ENCODE measurements at places on chromosomes 7 and 10. TPM values are rescaled to one million over a fixed set of nuclear protein-coding genes. Genes with fewer than 3 reads are reported as not detected.

FGFR2 gene
- not detected for total RNA-seq

ACSM6 gene
- not detected for total RNA-seq

ITPRID1 gene
- total RNA-seq, result not detected

GRCh38 chr7:82364048-82364447, 79.5 kb downstream of the CACNA2D1 start:
- DNase-seq, result no peak
- H3K27ac ChIP-seq, result no peak overlapping the region
- no peak overlapping the region for H3K4me3 ChIP-seq
- no peaks in the 10 kb centered on the region for H3K4me1 ChIP-seq
- H3K36me3 ChIP-seq, result no peaks in the 10 kb centered on the region
- H3K27me3 ChIP-seq, result no peaks in the 10 kb centered on the region

DNA sequence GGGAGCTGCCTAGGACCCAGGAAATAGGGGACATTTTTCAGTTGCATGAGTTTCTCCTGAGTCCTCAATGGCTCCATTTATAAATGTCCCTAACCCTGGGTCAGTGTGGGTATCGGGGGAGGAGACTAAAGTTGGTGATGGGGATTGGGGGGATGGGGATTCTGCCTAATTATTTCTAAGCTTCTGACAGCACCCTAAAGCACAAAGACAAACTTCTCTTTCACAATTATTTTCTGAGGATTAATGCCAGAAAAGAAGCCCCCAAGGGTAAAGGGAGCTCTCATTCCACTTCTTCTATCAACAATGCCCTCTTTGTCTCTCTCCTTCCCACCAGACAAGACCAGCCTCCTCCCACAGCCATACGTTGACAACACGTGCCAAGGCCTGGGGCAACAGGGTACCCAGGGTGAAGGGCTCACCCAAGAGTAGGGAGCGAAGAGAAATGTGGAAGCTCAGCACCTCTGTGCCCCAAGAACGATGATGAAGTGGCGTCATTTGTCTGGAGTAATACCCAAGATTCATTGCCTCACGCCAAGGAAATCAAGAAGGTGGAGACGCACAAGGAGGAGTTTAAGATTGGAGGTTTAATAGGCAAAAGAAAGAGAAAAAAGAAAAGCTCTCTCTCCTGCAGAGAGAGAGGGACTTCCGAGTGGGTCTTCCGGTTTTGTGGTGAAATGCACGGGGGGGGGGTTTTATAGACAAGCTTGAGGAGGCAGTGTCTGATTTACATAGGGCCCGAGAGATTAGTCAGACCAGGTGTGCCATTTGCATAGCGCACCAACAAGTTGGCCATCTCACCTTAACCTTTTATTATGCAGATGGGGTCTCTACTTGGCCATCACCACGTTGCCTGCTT, 14.4 kb upstream of the GJC3 start:
- H3K27ac ChIP-seq, result peak overlapping the region; percentile 41
- H3K36me3 ChIP-seq, result no peaks in the 10 kb centered on the region
- no peak for DNase-seq
- peaks cover 5% of the 10 kb centered on the region for H3K27me3 ChIP-seq
- peak overlapping the region; percentile 19 for H3K4me3 ChIP-seq
- H3K4me1 ChIP-seq, result peaks cover 8% of the 10 kb centered on the region

NEURL1 gene
- total RNA-seq, result 3.1 TPM

GHRHR gene
- not detected for total RNA-seq

GRCh38 chr10:90205340-90205739, 503.9 kb downstream of the KIF20B start:
- no peak overlapping the region for H3K27ac ChIP-seq
- H3K27me3 ChIP-seq, result no peaks in the 10 kb centered on the region
- no peak overlapping the region for H3K4me3 ChIP-seq
- DNase-seq, result no peak
- H3K36me3 ChIP-seq, result no peaks in the 10 kb centered on the region
- no peaks in the 10 kb centered on the region for H3K4me1 ChIP-seq

GRCh38 chr7:25006276-25006675, 26.3 kb upstream of the OSBPL3 start:
- no peaks in the 10 kb centered on the region for H3K27me3 ChIP-seq
- no peak overlapping the region for H3K4me3 ChIP-seq
- H3K27ac ChIP-seq, result no peak overlapping the region
- H3K4me1 ChIP-seq, result no peaks in the 10 kb centered on the region
- H3K36me3 ChIP-seq, result no peaks in the 10 kb centered on the region

BTAF1 gene
- total RNA-seq, result 58.6 TPM

- no peak overlapping the region for H3K27ac ChIP-seq
- peaks cover 18% of the 10 kb centered on the region for H3K27me3 ChIP-seq
- no peaks in the 10 kb centered on the region for H3K36me3 ChIP-seq
- no peak for DNase-seq
- no peaks in the 10 kb centered on the region for H3K4me1 ChIP-seq
Measured at GRCh38 chr10:75941223-75941801, 509.9 kb downstream of the LRMDA start.

GRCh38 chr7:77529279-77529678, 7.8 kb upstream of the PTPN12 start:
- peaks cover 10% of the 10 kb centered on the region for H3K4me1 ChIP-seq
- H3K4me3 ChIP-seq, result no peak overlapping the region
- H3K27ac ChIP-seq, result no peak overlapping the region
- no peaks in the 10 kb centered on the region for H3K27me3 ChIP-seq
- DNase-seq, result no peak

DNA sequence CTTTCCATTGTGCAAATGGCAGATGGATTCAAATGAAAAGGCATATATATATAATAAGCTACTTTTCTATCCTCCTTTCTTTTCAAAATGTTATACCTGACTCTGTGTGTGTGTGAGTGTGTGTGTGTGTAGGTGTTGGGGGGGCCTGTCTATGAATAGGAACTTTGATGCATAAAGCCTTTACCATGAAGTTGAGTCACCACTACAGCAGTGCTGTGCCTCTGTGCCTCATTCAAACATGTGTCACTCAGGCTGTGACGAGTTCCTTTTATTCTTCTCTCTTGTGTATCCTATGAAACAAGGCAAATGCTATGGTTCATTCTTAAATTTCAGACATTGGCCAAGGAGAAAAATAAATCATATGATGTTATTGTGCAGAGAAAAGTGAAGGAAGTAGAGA, 52.7 kb upstream of the DKK1 start:
- H3K4me1 ChIP-seq, result no peaks in the 10 kb centered on the region
- no peak for DNase-seq
- no peaks in the 10 kb centered on the region for H3K36me3 ChIP-seq
- H3K27me3 ChIP-seq, result no peaks in the 10 kb centered on the region

MKX gene
- 0.58 TPM for total RNA-seq

- peak overlapping the region; percentile 15 for H3K27ac ChIP-seq
- H3K27me3 ChIP-seq, result no peaks in the 10 kb centered on the region
- no peak overlapping the region for H3K4me3 ChIP-seq
- DNase-seq, result no peak
- peaks cover 11% of the 10 kb centered on the region for H3K4me1 ChIP-seq
Measured at GRCh38 chr10:70885931-70886903, 2.1 kb downstream of the PCBD1 start.

DNA sequence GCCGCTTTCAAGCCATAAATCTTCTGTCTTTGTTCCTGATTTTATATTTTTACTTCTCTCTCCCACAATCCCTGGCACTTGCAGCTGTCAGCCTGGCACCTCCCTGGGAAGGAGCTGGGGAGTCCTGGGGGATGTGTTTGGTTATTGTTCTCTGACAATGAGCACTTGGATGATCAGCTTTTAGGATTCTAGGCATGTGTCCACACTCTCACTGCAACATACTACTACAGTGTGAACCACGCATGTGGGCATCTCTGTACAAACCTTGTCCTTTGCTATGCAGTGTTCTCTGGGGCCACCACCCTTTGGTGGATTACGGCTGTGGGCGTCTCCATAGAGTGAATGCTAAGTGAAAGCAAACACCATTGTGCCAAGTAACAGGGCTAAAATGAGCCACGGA, 168.4 kb upstream of the KMT2E start:
- H3K27ac ChIP-seq, result no peak overlapping the region
- H3K4me3 ChIP-seq, result no peak overlapping the region
- H3K27me3 ChIP-seq, result peaks cover 28% of the 10 kb centered on the region
- H3K36me3 ChIP-seq, result no peaks in the 10 kb centered on the region
- no peak for DNase-seq
- H3K4me1 ChIP-seq, result peaks cover 3% of the 10 kb centered on the region

GRCh38 chr7:143233816-143234532, 12.1 kb downstream of the TAS2R40 start:
- no peak for DNase-seq
- no peak overlapping the region for H3K4me3 ChIP-seq
- H3K36me3 ChIP-seq, result peaks cover 7% of the 10 kb centered on the region
- H3K27me3 ChIP-seq, result peaks cover 8% of the 10 kb centered on the region

- H3K36me3 ChIP-seq, result peaks cover 5% of the 10 kb centered on the region
- H3K27ac ChIP-seq, result peak overlapping the region; percentile 86
- H3K4me1 ChIP-seq, result peaks cover 28% of the 10 kb centered on the region
- no peak overlapping the region for H3K4me3 ChIP-seq
- peaks cover 20% of the 10 kb centered on the region for H3K27me3 ChIP-seq
Measured at GRCh38 chr7:114799628-114800028, 122.3 kb upstream of the MDFIC start.

DNA sequence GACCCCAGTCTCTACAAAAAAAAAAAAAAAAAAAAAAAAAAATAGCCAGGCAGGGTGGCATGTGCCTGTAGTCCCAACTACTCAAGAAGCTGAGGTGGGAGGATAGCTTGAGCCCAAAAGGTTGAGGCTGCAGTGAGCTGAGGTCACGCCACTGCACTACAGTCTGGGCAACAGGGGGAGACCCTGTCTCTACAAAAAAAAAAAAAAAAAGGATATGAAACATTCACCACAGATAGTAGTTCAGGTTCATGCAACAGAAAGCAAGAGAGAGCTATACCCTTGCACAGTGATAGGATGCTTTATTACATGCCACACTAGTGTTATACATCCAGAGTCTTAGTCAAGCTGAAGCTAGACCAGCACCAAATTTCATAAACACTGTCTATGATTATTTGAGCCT, 148.4 kb upstream of the KAT6B start:
- H3K4me1 ChIP-seq, result peaks cover 7% of the 10 kb centered on the region
- H3K4me3 ChIP-seq, result no peak overlapping the region
- peaks cover 37% of the 10 kb centered on the region for H3K36me3 ChIP-seq
- DNase-seq, result no peak

ANXA8L1 gene
- total RNA-seq, result not detected

LRRC4 gene
- not detected for total RNA-seq

DNA sequence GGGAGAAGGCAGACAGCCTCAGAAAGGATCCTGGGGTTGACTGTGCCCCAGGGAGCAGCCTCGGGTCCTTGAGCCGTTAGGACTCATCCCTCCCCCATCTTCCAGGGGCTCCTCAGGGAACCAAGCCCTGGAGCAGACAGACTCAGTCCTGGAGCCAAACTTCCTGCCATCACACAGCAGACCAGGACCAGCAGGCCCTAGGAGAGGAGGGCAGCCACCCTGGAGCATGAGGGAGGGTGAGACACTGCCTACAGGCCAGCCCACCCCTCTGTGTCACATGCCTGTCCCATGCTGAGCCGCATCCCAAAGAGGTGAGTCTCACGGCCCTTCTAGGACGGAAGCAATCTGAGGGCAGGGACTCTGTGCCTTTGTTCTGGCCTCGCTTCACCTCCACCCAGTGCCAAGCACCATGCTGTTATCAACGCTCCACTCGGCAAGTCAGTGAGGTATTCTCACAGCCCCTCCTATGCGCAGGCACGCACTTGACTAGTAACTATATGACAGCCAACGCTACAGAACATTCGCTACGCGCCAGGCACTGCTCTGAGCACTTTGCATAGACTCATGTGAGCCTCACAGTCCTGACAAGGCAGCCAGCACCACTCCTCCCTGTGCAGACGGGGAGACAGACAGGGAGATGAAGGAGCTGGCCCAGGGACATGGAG, 19.1 kb downstream of the MAD1L1 start:
- H3K36me3 ChIP-seq, result peaks cover 17% of the 10 kb centered on the region
- no peak overlapping the region for H3K27ac ChIP-seq
- DNase-seq, result no peak
- H3K27me3 ChIP-seq, result no peaks in the 10 kb centered on the region
- peaks cover 2% of the 10 kb centered on the region for H3K4me1 ChIP-seq
- no peak overlapping the region for H3K4me3 ChIP-seq

IFIT2 gene
- 37.0 TPM for total RNA-seq

FAM25C gene
- total RNA-seq, result not detected

DNA sequence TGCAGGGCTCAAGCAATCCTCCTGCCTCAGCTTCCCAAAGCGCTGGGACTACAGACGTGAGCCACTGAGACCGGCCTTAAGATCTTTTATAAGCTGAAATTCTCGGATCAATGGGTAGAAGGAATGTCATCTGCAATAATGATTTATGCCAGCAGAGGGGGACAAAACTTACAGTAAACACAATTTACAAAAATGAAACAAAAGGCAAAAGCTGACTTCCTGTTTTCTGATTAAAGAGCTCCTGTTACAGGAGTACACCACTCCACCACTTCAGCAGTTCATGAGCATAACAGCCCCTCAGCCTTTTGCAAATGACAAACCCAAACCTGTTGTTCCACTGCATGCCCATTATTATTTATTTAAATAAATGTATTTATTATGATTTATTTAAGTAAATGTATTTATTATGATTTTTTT, 88.5 kb upstream of the ATP6V0A4 start:
- H3K36me3 ChIP-seq, result peaks cover 3% of the 10 kb centered on the region
- no peak overlapping the region for H3K27ac ChIP-seq
- H3K4me3 ChIP-seq, result no peak overlapping the region
- peaks cover 18% of the 10 kb centered on the region for H3K4me1 ChIP-seq

DNA sequence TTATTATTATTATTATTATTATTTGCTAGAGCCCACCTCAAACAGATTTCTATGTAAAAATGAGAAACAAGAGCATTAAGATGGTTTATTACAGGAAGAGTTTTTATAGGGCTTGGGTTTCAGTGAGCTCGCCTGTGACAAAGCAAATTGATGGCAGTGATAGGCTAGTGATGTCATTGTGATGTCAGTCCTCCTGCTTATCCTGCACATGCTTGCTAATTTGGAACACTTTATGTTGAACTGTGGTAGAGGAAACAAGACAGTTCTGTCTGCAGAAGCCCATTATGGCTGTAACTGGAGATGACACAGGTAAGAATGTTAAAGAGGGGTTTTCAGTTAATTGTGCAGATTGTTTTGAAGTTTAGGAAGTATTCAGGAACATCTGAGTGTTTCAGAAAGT, 68.3 kb downstream of the CREM start:
- no peaks in the 10 kb centered on the region for H3K27me3 ChIP-seq
- H3K4me1 ChIP-seq, result peaks cover 28% of the 10 kb centered on the region
- peak overlapping the region; percentile 82 for H3K4me3 ChIP-seq
- H3K27ac ChIP-seq, result peak overlapping the region; percentile 96
- peak; percentile 29 for DNase-seq

Measured in activated naive CD8-positive, alpha-beta T cell treated with anti-CD3 and anti-CD28 coated beads for 36 hours (primary cell).